ENCODE measurements at places on chromosomes 5 and 9.

GRCh38 chr9:112817860-112818203 lies 67.3 kb downstream of the SNX30 start:
- DNase-seq: no peak

- DNase-seq: no peak
These were observed 29.9 kb downstream of the SKP2 start for GRCh38 chr5:36181774-36182173.

DNA sequence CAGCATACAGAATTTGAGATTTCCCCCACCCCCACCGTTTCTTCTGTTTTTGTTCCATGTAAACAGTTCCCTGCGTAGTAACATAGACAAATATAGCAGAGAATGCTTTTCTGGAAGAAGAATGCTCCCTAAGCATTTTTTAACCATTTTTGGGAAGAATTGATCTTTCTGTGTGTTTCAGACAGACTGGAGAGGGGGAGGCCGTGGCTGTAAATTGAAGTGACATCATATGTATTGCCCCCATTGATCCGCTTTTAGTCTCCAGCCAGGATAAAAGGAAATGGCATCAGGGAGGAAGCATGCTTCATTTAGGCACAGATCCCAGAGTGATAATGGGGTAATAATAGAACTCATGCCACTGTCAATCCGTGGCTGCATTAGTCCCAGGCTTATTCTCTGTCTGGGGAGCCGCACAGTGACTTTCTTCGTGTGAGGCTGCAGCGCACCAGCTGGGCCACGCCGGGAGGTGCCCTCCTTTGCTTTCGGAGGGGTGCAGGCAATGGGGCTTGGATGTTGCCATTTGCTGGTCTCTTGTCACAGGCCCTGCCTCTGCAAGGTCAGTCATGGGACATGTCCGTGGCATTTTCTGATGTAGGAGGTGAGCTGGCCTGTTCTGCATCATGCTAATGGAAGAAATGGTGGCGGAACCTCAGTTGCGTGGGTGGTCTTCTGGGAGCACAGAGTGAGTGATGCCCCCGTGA lies 261.5 kb downstream of the FANCC start:
- no peak for DNase-seq

DNA sequence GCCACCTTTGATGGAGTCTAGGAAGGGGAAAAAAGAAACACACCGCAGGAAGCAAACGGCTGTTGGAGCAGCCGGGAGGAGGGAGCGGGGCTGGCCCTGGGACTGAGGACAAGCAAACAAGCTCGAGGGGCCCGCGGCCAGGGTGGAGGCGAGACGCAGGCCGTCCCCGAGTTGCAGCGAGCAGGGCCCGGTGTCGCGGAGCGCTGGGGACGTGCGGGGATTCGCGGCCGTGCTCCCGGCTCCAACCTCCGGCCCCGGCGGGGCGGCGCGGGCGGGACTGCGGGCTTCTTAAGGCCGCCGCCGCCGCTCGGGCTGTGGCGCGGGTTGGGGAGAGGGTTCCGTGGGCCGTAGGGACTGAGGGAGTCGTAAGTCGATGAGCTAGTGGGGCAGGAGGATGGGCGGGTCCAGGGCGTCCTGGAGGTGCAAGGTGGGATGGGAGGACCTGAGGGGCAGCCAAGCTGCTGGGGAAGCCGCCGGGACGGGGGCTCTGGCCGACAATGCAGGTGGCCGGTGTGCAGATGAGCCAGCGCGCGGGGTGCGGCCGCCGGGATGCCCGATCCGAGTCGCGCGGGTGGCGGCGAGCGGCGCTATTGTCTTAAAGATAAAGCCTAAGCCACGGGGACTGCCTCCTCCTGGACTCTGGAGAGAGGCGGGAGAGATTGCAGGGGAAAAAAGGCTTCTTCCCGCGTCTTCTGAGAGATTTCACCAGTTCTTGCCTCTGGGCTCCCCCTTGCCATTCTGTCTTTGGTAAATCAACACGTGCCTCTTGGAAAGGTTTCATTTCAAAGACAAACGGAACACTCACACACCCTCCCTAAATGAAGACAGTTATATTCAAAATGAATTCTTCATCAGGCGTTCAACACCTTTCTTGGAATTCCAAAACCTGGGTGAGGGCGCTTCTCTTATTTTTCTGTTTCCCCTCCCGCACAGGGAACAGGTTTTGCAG lies 1.6 kb upstream of the HAPLN1 start:
- no peak for DNase-seq

DNA sequence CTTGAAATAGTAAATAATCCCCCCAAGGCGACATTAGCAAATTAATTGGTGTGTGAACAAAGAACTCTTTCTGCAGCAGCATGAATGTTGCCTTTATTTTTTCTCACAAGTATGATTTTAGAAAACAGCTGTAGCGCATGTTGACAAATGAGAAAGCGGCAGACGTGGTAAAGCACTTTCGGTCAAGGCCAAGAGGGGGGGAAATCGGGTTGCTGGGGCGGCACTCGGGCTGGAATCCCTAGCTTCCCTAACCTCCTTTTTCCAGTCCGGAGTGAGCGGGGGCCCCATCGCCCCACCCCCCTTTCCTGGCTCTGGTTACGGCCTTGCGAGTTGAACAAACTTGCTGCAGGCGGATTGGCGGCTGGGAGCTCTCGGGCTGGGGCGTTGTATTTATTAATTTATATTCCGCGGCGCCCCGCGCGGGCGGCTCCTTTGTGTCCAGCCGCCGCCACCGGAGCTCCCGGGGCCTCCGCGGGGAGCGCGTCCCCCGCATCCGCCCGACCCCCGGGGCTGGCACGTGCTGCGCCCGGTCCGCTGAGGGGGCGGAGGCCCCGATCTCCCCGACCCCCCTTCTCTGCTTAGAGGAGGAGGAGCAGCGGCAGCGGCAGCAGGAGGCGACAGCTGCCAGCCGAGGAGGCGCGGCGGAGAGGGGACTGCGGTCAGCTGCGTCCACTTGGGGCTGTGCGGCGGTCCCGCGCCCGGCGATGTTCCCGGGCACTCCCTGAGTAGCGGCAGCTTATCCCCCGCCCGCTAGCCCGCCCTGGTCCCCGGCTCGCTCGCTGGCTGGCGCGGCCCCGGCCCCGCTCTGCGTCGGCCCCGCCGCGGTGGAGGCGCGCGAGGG lies at the start of gene RHOBTB3:
RHOBTB3 (plus strand) TSS at position 607 of the 841 bp plus-strand sequence. CDS start 347 bp downstream, outside the sequence.
- DNase-seq: no peak

DNA sequence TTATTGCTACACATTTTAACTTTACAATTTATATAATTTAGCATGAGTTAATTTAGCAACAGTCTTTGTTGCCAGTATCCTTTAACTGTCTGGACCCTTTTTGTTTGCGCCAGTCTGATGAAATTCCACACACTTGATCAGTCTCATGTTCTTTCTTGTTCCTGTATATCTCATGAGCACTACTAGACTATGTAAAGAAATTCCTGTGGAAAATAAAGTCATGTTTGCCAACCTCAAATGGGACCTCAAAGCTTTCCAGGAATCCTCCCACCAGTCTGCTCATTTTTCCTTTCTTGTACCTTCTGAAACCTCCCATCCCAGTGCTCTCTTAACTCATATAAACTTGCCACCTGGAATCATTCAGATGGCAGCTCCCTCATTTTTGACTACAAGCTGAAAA lies 8.0 kb downstream of the DMXL1 start:
- no peak for DNase-seq

DNA sequence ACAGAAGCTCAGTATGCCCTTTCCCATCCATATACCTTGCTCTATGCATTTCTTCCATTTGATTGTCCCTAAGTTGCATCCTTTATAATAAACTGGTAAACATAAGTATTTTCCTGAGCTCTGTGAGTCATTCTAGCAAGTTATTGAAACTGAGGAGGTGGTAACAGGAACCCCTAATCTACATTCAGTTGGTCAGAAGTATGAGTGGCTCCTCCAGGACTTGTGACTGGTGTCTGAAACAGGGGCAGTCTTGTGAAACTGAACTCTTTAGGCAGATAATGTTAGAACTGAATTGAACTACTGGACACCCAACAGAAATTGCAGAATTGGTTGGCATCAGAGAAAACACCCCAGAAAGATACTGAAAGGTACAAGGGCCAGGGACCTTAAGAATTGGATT lies 133.1 kb upstream of the POU5F2 start:
- no peak for DNase-seq

DNA sequence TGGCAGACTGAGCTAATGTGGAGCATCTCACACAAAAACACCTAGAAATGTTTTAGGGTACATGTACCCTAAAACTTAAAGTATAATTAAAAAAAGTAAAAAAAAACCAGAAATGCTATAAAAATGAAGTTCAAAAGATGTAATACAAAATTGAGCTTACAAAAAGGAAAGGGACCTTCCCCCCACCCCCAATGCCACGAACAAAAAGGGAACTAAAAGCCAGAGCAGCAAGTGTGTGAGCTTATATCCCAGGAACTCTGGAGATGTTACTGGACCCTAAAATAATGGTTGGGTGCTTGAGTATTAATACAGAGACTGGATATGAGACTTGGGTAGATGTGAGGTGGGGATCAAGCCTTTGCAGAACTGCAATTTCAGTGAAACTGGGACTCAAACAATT lies 11.0 kb downstream of the SPATA9 start:
- DNase-seq: no peak

- DNase-seq: no peak
These were observed 331.0 kb upstream of the EDIL3 start for GRCh38 chr5:84715686-84716085.

GRCh38 chr9:133691626-133692363 lies 46.4 kb downstream of the SARDH start:
- no peak for DNase-seq

- DNase-seq: no peak
These were observed 181.3 kb downstream of the GRIA1 start for GRCh38 chr5:153671653-153672346.

GRCh38 chr9:135409286-135410200 lies 70.0 kb upstream of the PPP1R26 start:
- no peak for DNase-seq

DNA sequence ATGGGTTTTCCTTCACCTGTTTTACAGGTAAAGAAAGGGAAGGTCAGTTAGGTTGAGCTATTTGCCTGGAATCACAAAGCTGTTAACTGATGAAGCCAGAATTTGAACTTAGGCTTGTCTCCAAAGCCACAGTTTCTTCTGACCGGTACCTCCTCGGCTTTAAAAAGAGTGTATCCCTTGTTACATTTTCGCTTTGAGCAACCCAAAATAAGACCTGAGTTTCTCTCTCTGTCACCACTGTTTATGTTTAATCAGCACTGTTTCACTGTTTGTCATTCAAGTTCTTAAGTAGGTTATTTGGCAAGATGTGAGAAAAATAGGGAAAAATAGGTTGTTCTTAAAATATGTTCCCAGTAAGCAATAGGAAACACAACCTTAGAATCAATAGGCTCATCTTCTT lies 84.6 kb downstream of the VCAN start:
- DNase-seq: no peak

- peak; percentile 38 for DNase-seq
These were observed 83.9 kb upstream of the GRAMD2B start for GRCh38 chr5:126339215-126339805.

- DNase-seq: no peak
These were observed 282.2 kb downstream of the TAF11L14 start for GRCh38 chr5:17916446-17916845.

DNA sequence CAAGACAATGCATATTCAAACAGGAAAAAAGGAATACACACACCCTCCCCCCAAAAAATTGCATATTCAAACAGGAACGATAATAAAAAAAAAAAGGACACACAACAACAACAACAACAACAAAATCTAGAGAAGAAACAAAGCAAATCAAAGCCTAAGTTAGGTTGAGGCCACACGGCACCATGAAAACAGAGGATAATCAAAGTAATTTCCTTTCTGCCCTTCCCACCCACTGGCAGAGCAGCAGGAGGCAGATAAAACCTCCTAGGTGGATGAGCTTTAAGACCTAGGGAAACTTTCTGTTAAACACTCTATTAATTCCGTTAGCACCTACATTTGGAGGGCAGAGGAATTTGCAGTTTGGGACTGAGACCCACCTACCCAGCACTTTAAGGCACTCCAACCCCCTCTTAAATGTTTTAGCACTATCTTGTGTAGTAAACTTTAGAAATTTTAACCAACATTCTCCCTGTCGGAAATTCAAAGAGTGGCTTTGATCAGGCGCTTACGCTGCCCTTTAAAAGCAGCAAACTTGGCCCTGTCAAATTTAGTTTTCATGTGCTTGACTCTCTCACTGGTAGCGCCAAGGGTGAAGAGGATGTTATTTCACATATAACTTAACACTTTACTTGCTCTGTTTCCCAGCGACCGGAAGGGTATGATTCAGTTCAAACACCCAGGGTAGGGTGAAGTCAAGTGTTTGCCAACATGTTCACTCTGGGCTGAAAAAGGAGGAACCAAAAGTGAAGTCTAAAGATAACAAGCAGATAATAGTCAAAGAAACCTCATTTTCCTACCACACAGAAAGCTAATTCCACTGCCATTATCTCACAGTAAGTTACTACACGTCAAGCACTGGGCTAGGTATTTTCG lies 9.2 kb downstream of the ENC1 start:
- DNase-seq: peak; percentile 52

DNA sequence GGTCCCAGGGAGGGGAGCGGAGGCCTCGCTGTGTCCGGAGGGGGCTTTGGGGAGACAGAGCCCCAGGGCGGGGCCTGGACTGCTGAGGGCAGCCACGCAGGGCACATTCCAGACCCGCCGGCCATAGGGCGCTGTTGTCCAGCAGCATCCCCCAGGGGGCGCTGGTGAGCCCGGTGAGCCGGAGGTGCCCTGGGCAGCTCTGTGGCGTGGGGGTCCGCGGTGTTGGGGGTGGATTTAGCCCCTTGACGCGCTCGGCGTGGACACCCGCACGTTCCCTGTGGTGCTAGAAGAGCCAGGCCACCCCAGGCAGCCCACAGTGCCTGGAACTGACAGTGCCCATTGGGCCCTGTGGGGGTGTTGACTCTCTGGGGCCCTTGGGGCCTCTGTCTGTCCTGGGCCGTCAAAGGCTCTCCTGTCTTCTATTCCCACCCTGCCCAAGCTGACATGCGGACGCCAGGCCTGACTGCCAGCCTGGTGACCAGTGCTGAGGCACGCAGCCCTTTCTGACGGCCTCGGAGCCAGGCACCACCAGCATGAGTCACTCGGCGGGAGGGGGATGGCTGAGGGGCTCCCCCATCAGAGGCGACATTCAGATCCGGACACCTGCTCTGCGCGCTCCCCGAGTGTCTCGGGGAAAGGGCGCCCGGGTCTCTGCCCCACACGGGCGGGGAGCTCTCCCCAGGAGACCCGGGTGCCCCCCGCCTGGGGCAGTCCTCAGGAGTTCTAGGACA lies 23.9 kb downstream of the TPPP start:
- DNase-seq: no peak

All from GM18507 (cell line).